Fibroblast of gingiva (primary cell): ENCODE measurements at places on chromosomes 2 and 18.

- DNase-seq, result no peak
Measured at GRCh38 chr18:24474406-24474805, 14.0 kb downstream of the HRH4 start.

DNA sequence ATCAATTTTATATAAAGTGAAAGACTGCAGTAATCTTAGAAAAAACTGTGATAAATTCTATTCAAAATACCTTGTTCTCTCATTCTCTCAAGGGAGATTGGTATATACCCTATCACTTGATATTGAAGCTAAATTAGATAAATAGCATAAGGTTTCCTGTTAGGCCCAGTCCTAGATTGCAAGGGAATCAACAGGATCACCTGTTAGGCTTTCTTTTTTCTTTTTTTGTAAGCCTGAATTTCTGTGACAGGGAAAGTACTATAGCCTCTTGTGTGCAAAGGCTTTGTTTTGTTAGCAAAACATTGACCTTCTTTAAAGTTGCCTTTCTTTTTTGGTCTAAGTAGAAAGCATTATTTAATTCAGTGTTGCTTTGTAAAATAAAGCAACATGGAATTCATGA lies 100.0 kb downstream of the HAUS1 start:
- DNase-seq, result no peak

DNA sequence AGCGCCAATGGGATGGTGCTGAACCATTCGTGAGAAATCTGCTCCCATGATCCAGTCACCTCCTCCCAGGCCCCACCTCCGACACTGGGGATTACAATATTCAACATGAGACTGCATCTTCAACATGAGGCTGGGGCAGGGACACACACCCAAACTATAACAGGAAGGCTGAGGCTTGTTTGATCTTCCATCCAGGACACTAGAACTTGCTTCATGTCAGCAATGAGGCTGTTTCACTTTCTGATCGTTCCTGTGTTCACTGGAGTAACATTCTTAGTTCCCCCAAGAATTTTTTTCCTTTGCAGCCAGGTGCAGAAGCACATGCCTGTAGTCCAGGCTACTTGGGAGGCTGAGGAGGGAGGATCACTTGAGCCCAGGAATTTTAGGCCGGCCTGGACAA lies 30.8 kb upstream of the SOX11 start:
- DNase-seq, result no peak

- DNase-seq, result no peak
Measured at GRCh38 chr2:174011796-174012195, 46.6 kb upstream of the SP3 start.

DNA sequence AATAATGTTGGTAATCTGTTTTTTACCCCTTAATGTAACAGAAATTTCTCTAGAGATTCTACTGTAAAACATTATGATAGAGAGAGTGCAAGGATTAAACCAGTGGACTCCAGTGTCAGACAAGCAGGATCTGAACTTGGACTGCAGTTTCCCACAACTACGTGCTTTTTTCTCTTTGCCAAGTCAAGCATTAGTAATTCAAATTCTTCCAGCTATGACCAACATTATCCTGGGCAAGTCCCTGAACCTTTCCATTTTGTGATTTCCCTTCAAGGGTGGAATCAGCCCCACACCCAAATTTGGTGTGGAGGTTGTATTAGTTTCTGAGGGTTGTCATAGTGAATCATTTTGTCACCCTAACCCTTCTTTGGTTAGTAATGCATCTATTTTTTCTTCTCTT lies 482.0 kb downstream of the ZNF516 start:
- DNase-seq, result no peak

DNA sequence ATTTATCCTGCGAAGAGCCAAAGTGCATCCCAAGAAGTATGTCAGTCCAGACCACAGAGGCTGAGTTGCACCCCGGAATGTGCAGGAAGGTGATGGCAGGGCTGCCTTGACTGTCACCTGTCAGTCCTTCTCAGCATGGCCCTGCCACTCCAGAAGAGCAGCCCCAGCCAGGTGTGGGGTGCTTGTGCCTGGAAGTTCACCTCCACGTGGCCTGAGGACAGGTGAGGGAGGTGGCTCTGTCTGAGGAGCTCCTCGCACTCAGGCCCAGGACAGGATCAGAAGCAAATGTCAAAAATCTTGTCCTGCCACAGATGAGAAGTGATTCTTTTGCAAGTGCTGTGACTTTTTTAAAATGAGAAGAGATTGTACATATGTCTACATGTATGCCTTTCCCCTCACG lies 31.4 kb upstream of the B3GNT7 start:
- DNase-seq, result no peak

GRCh38 chr2:218295029-218295428 lies 2.7 kb upstream of the TMBIM1 start:
- DNase-seq, result no peak

GRCh38 chr2:115214050-115214449 lies 771.6 kb downstream of the DPP10 start:
- no peak for DNase-seq

GRCh38 chr2:169015943-169016342 lies 15.2 kb downstream of the ABCB11 start:
- no peak for DNase-seq

DNA sequence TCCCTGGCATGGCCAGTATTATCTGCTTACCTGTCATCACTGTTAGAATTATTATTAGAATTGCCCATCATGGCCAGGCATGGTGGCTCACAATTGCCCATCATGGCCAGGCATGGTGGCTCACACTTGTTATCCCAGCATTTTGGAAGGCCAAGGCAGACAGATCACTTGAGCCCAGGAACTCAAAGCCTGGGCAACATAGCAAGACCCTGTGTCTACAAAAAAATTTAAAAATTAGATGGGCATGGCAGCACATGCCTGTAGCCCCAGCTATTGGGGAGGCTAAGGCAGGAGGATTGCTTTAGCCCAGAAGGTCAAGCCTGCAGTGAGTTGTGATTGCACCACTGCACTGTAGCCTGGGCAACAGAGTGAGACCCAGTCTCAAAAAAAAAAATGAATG lies 27.4 kb upstream of the ID2 start:
- DNase-seq, result no peak

- no peak for DNase-seq
Measured at GRCh38 chr2:71860381-71860926, 287.2 kb downstream of the CYP26B1 start.

DNA sequence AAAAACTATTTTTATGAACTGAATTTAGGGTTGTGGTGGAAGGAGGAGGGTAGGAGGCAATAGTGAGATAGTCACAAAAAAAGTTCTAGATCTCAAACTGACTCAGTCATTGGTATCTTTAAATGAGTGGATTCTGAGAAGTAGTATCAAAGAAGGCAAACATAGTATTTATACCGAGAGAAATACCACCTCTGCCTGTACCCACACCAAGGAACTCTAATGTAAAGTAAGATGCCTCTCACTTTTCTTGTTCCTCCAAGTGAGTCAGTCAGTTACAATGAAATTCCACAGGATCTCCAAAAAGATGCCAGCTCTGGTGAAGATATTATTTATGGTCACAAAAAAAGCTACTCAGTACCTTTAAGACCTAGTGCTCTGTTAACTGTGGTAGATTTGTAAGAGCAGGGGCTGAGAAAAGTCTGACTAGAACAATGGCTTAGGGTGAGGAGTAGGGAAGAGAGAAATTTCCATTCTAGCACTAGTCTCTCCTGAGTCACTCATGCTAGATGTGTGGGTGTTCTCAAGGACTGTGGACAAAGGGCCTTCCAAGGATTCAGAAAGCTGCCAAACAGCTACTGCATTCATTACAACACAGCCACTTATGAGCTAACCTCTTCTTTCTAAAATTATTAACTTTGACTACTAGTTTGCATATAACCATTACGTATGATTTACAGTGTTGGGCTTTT lies 36.3 kb downstream of the YWHAQ start:
- peak; percentile 87 for DNase-seq

GRCh38 chr18:3790703-3791102 lies 340.7 kb downstream of the TGIF1 start:
- DNase-seq, result no peak

DNA sequence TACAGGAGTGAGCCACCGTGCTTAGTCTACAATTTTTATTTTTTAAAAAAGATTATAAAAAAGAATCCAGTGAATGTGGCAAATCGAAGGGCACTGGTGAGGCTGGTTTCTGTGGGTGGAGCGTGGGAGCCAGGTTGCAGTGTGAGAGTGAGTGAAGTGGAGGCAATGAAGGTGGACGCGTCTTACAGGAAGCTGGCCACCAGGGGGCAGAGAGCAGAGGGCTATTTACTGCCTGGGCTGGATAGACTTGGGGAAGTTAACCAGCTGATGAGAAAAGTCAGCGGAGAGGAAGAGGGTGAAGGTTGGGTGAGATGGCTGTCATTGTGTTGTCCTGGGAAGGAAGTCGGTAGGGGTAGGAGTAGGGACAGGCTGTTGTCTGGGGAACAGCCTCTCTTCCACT lies 6.8 kb downstream of the SCTR start:
- DNase-seq, result no peak

DNA sequence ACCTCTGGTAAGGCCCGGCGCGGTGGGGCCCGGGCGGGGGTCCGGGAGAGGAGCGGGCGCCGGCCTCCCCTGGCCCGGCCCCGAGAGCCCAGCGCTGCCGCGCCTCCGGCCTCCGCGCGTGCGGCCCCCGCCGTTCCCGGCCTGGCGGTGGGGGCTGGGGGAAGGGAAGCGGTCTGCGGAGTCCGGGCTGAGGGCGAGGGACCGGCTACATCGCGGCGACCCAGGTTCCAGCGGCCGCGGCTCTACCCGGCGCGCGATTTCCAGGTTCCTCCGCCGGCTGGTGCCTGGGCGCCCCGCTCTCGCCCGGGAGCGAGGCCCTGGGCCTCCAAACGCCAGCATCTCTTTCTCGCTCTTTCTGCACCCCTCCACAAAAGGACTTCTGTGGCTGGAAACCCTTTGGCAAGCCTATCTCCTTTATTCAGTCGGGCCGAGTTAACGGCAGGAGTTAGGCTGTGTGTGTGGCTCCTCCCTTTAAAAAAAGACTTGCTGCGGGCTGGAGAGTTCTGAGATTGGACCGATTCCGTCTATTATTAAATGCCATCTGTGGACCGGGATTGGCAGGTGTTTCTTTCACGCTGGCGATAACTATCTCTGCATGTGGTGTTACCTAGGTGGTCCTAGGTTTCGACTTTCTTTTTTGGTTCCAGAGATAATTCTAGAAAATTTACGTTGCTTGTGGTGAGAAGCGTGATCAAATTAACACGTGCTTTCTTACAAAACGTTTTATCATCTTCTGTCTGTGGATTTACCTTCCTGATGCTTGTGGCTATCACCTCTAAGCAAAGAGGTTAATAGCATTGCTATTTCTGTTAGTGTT lies 592 bp downstream of the ME2 start:
- DNase-seq, result peak; percentile 40

GRCh38 chr18:56550121-56550520 lies 88.3 kb downstream of the TXNL1 start:
- no peak for DNase-seq

GRCh38 chr18:49155857-49156256 lies 205.1 kb upstream of the SMAD7 start:
- no peak for DNase-seq

GRCh38 chr2:236910781-236911495 lies 174.8 kb upstream of the COPS8 start:
- DNase-seq, result no peak

DNA sequence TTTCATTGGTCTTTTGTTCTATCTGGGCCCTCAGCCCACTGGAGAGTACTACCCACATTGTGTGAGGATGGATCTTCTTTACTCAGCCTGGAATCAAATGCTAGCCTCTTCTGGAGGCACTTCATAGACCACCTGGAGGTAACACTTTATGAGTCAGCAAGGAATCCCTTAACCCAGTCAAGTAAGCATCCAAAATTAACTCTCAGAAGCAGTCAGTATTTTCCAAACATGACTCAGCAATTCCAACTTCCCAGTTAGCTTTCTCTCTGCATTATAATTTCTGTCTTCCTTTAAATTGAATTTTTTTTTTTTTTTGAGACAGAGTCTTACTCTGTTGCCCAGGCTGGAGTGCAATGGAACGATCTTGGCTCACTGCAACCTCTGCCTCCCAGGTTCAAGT lies 142.7 kb downstream of the ACKR3 start:
- no peak for DNase-seq

DNA sequence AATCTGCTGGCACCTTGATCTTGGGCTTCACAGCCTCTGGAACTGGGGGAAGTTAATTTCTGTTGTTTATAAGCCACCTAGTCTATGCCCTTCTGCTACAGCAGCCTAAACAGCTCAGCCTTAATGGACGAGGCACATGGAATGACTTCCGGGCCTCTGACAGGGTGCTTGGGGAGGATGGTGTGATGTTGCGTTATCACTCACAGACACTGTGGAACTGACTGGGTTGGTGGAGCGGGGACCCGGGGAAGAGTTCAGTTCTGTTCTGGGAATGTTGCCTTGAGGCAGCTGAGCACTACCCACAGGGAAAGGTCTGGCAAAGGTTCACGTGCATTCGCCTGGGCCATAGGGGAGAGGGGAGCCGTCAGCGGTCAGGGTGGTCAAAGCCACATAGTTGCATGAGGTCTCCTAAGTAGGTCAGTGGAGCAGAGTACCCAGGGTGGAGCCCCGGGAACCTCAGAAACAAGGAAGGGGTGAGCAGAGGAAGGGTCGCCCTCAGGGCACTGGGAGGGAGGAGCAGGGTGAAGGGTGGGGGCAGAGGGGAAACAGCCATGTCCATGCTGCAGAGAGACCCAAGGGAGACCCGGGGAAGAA lies 36.2 kb downstream of the LRRFIP1 start:
- DNase-seq, result no peak

DNA sequence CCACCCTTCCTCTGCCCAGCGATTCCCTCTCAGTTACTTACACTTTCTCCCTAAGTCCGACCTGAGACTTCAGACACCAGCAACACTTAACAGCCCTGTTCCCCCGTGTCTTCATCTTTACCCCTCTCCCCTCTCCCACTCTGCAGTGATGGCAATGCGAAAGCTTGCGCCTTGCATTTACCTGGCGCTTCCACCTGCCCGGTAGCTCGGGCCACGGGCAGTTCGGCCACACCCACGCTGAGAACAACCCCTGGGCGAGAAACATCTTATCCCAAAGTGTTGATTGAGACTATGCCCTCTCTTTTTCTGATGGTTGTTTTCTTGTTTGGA lies 558 bp downstream of the DNAJC10 start:
- peak; percentile 9 for DNase-seq

DNA sequence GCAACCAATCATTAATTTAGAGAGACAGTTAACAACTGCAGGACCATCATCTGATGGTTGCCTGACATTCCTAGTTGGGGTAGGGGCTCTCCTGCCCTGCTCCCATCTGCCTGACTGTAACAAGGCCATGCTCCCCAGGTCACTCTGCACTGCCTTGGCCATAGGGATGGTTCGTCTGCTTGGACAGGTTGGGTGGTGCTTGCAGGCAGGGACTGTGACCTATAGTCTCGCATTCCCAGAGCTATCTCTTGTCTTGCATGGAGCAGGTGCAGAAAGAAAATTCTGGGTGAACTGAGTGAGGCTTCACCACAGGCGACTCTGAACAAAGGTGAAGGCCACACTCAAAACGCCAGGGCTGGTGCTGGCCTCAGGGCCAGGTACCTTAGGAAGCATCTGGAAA lies 64.7 kb downstream of the EMILIN2 start:
- DNase-seq, result no peak

DNA sequence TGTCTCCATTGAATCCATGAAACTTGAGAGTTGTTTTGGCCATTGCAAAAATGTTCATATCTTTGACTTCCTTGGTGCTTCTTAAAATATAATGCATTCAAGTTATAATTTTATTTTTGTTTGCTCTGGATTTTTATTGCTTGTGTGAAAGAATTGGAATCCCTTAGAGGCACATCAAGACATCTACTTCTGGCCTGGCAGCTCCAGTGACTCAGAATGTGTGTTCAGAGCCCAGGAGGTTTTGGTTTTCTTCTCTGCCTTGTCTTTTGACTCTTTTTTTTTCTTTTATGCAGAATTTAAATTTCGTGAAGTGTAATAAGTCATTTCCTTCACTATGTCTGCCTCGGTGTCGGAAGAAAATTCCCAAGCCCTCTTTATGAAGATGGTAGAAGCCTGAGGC lies 180.2 kb downstream of the LTBP1 start:
- DNase-seq, result peak; percentile 54
